Stimulated activated CD4-positive, alpha-beta T cell treated with anti-CD3 and anti-CD28 coated beads, Interleukin-4, amount 100 ng/mL, for 24 hours (primary cell): ENCODE measurements at places on chromosomes 2 and 18.
A peak's percentile ranks its signal among the peaks of the same experiment; 100 is the strongest.

DNA sequence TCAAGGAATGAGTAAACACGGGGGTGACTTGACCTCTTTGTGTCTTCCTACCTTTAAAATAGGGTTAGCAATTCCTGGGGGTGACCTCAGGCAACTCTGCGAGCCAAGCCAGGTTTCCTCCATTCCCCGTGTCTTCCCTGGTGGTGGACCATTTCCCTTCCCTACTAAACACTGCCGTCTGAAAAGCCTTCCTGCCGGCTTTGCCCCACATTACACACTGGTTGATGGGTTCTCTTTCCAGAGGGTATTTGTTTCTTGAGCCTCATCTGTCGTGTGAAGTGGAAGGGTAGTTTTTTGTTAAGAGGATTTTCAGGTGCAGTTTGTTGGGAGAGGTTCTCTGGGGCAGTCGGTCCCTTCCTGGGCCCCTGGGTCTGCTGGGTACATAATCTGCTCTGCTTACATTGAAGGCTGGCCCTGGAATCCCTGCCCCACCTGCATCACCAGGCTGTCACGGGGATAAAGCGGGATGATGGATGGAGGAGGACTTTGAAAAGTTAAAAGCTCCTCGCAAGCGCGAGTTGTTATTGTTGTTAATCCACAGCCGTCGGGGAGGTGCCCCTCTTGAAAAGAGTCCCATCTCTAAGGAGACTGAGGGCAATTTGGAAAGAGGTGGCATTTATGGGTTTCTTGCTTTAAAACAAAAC, 175.4 kb upstream of the SPRED2 start:
- no peak for DNase-seq

DNA sequence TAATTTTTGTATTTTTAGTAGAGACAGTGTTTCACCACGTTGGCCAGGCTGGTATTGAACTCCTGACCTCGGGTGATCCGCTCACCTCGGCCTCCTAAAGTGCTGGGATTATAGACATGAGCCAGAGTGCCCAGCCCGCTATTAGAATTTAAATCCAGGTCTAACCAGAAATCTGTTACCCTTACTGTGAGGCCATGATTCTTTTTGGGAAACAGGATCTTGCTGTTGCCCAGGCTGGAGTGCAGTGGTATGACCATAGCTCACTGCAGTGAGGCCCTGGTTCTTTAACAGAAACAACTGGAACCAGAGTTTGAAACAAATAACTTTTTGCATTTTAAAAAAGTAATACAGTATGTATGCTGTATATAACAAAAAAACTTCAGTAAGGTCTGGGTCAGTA, 75.7 kb downstream of the NOL10 start:
- DNase-seq: no peak

DNA sequence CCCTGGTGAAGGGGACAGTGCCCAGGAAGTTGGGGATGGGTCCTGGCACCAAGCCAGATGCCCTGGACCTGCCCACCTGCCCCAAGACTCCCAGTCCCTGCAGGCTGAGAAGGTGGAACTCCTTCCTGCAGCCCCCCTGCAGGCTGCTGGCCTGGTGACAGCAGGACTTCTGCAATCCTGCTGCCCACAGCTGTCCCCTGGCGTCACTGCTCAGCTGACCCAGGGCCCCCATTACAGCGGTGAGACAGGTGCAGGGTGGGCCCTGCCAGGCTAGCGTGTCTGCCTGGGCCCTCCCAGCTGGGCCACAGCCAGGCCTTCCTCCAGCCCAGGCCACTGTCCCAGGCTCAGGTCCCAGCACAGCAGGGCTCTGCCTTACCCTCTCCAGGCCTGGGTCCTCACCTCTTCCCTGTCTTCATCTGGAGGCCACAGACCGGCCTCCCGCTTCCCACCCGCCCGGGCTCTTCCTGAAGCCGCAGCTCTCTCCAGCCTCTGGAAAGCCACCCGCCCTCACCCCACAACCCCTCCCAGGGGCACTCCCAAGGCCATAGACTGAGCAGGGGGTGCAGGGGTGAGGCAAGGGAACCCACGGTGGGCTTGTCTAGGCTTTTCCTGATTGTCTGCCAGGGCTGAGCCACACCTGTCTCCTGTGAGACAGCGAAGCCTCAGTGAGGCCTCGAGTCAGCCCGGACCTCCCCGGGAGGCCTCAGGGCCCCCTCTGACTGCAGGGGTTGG, 8.8 kb upstream of the ERFE start:
- DNase-seq: no peak

DNA sequence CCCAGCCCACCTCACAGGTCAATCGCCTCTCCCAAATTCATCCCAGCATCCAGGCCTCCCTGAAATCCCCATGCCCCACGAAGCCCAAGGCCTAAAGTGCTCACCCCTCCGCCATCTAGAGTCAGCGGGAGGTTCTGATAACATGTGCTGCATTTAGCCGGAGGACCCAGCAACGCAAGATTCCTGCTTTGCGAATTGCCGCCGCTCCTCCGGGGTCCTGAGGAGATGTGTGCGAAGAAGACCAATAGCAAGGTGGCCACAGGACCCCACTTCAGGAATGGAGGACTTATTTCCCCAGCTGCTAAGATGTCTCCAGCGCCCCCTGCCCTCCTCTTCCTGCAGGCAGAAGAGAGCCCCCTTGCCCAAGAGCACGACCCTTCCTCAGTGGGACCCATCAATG, 120.8 kb upstream of the GLI2 start:
- DNase-seq: no peak

GRCh38 chr2:167842047-167842446, 405.3 kb downstream of the STK39 start:
- DNase-seq: no peak

DNA sequence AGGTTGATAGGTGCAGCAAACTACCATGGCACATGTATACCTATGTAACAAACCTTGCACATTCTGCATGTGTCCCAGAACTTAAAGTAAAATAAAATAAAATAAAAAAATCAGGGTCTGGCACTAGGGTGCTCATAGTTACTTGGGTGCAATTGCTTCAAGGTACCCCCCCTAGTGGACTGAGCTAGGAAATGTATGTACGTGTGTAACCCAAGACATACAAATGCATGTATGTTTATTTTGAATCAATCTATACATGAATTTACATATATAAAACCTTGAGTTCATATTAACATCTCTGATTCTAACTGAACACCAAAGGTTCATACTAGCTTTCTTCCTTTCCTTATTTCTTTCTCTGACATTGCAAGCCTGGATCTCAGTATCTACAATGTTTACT, 51.5 kb downstream of the USP37 start:
- DNase-seq: peak; percentile 7

DNA sequence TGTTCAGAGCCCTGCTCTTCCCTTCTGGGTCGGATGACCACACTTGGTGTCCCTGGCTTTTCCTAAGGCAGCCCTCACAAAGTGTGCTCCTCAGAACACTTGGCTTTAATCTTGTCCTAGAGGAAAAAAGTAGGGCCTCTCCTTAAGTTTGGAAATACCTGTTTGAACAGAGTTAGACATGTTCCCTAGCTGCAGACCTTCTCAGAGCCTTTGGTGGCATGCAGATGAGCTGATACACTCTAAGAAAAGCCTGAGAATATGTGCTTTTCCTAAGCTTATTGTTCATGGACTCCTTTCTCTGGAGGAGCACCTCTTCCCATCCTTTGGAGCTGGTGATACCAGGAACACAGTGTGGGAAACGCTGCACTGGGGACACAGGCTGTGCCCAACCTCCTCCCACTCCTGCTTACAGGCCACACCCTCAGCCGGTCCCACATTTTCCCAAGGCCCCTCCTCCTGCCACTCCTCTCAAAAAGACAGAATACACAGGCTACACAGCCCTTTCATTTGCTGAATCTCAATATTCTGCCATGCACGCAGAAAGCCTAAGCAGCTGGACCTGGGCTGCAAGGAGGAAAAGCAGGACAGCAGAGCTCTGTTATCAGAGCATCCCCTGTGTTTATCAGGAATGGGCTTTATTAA, 443.6 kb downstream of the NBAS start:
- DNase-seq: no peak

GRCh38 chr2:109694190-109694589, 80.0 kb downstream of the SOWAHC start:
- DNase-seq: no peak

- DNase-seq: no peak
Measured at GRCh38 chr2:109720380-109721106, 73.6 kb upstream of the RGPD5 start.
